Cortex of kidney (tissue), 1 donor: ENCODE measurements at places on chromosomes 12 and 14.

- DNase-seq = no peak
These were observed 123.5 kb upstream of the DYRK2 start for GRCh38 chr12:67524861-67525616.

GRCh38 chr14:24794644-24795305, 160.8 kb upstream of the GZMB start:
- DNase-seq = no peak

GRCh38 chr12:12022306-12022936, 48.3 kb upstream of the BCL2L14 start:
- DNase-seq = no peak

GRCh38 chr12:50922820-50923219, 29.5 kb upstream of the HIGD1C start:
- DNase-seq = no peak

- DNase-seq = no peak
These were observed 2.9 kb downstream of the GLT1D1 start for GRCh38 chr12:128856035-128856790.

- no peak for DNase-seq
These were observed 80.4 kb downstream of the PPFIBP1 start for GRCh38 chr12:27604431-27604830.

DNA sequence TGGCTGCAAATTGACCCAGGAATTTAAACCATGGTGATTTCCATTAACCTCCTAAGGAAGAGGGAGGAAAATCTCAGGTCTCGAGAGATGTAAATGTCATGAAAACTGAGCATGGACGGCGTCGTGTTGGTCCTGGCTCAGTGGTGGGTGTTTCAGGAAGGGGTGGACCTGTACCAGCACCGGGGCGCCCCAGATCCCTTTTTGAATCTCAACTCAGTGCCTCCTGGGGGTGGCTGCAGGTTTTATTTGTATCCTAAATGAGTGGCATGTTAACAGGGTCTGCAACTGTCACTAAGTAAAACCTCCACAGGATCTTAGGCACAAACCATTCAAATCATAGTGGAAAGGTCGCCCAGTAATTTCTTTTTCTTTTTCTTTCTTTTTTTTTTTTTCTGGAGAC, 101.3 kb downstream of the ASCL4 start:
- DNase-seq = no peak

DNA sequence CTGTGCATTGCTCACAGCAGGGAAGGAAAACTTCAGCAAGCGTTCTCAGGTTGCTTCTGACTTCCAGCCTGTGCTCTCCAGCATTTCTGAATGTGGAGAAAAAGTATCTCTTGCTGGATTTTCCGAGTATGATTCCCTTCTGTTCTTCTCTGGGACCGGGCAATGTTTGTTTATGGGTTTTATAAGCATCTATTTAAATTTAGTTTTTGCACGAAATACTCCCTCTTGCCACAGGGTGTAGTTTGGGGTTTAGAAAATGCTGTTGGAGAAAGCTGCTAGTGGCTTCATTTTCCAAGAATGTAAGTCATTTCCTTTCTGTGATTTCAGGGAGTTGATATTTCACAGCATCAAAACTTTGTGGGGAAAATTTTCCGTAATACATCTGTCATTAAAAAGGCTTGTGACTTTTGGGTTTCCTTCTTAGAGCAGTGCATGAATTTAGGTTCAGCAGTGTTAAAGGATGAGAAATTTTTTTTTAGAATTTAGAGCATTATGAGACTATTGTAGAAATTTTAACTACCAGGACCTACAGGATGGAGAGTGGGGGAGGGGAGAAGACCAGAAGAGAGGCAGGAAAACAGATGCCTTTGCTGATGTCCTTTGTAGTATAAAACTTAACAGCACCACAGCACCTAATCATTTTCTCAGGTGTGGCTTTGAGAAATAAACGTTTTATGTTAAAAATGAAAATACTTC, 1.5 kb downstream of the FRMD6 start:
- DNase-seq = no peak

- DNase-seq = no peak
These were observed 15.3 kb downstream of the AREL1 start for GRCh38 chr14:74697543-74697942.

DNA sequence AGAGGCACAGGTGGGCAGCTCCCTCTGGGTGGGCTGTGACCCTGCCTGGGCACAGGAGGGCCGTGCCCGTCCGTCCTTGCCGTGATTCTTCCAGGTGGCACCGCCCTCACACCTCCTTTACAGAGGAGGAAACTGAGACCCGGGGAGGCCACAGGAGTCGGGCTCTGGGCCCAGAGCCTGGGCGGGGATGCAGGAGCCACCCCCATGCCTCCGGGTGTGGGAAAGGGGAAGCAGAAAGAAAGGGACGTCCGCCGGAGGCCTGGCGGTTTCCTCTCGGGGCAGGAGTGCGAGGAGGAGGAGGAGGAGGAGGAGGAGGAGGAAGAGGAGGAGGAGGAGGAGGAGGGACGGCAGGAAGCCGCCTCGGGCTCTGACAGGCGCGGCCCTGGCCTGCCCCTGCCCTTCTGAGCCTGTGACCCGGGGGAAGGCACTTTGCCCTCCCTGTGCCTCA, 23.0 kb downstream of the SH2B3 start:
- DNase-seq = no peak

DNA sequence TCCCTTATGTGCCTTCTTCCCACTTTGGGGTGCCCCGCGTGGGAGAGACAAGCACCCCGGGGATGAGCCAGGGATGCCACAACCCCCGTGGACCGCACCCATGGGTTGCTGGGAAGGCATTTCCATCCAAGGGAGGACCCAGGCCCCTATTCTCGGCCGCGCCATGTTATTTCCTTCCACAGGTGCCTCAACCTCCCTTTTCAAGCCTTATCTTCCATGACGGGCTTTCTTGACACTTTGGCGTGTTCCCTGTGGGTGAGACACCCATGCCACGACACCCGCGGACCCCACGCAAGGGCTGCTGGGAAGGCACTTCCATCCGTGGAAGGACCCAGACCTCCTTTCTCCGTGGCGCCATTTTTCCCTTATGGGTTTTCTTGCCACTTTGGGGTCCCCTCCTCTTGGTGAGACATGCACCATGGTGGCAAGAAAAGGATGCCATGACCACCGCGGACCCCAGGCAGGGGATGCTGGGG, 269.2 kb downstream of the ALG10 start:
- DNase-seq = no peak

GRCh38 chr12:69639400-69640016, 28.8 kb upstream of the LRRC10 start:
- DNase-seq = no peak

- no peak for DNase-seq
These were observed 93.5 kb downstream of the SMOC1 start for GRCh38 chr14:69972755-69973154.

- no peak for DNase-seq
These were observed 19.6 kb downstream of the OR4N2 start for GRCh38 chr14:19823178-19823577.

DNA sequence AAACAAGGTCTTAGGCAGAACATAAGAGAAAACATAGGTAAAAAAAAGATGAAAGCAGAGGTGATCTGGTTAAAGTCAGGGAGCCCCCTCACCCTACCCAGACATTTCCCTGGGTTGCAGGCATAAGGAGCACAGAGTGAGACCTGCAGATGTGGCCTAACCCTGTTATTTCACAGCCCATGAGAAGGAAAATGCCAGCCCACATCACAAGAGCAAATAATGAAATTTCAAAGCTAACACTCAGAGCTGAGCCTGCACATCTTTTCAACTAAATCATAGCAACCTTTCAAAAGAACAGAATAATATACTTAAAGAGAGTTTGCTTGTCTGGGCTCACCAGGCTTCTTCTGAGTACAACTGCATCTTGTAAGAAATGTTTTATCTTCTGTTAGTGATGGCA, 295.4 kb downstream of the RPAP3 start:
- no peak for DNase-seq

GRCh38 chr12:52525661-52526499, 5.7 kb upstream of the KRT5 start:
- DNase-seq = no peak

GRCh38 chr12:66388517-66388916, 86.2 kb downstream of the HELB start:
- no peak for DNase-seq

DNA sequence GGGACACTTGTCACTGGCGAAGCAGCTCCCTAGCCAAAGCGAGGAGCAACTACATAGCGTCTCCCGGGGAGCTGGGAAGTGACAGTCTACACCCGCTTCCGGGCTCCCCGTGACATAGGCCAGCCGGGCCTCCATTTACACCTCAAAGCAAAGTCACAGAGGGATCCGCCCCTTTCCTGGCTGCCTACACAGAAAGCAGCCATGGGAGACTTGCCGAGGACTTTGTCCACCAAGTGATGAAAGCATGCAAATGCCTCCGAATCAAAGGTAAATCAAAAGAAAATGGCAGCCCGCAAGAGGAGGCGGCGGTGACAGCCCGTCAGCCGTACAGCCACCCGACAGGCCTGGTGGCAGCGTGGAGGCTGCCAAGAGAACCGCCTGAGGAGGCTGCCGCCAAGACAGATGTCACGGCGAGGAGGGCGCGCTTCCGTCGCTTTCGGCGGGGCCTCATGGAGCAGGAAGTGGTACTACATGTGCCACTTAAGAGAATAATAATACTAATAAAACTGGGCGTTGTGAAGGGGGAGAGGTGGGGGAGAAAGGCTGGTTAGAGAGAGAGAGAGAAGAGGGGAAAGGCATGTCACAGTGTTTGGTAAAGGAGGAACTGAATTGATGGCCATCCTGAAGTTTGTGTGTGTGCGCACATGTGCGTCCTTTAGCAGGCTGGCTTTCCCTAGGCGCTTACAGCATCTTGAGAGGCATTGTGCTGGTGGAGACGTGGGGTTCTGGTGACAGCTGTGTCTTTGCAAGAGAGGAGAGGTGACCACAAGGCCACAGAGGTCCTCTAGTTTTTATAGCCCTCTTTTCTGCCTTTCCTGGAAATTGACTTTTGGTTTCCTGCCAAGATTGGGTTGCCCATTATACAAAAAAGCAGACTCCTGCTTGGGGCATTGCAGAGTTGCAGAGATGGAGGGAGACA, 661.7 kb downstream of the VRK1 start:
- DNase-seq = no peak

GRCh38 chr12:2267703-2268470, 215.1 kb downstream of the CACNA1C start:
- no peak for DNase-seq

- no peak for DNase-seq
These were observed 3.3 kb upstream of the APPL2 start for GRCh38 chr12:105239304-105239703.

- DNase-seq = no peak
These were observed at the start of gene LACRT for GRCh38 chr12:54634795-54635194. Gene LACRT (minus strand): TSS chr12:54634895. CDS start chr12:54634841, 54 bp downstream.

GRCh38 chr14:66596241-66596985, 88.5 kb downstream of the GPHN start:
- DNase-seq = no peak
